Activated CD4-positive, CD25-positive, alpha-beta regulatory T cell treated with anti-CD3 and anti-CD28 coated beads, Interleukin-2, amount 50 U/mL, for 24 hours (primary cell): ENCODE measurements at places on chromosomes 1 and 21.
A peak's percentile ranks its signal among the peaks of the same experiment; 100 is the strongest.

- ATAC-seq = no peak
Measured at GRCh38 chr1:230354005-230354404, 72.1 kb downstream of the PGBD5 start.

DNA sequence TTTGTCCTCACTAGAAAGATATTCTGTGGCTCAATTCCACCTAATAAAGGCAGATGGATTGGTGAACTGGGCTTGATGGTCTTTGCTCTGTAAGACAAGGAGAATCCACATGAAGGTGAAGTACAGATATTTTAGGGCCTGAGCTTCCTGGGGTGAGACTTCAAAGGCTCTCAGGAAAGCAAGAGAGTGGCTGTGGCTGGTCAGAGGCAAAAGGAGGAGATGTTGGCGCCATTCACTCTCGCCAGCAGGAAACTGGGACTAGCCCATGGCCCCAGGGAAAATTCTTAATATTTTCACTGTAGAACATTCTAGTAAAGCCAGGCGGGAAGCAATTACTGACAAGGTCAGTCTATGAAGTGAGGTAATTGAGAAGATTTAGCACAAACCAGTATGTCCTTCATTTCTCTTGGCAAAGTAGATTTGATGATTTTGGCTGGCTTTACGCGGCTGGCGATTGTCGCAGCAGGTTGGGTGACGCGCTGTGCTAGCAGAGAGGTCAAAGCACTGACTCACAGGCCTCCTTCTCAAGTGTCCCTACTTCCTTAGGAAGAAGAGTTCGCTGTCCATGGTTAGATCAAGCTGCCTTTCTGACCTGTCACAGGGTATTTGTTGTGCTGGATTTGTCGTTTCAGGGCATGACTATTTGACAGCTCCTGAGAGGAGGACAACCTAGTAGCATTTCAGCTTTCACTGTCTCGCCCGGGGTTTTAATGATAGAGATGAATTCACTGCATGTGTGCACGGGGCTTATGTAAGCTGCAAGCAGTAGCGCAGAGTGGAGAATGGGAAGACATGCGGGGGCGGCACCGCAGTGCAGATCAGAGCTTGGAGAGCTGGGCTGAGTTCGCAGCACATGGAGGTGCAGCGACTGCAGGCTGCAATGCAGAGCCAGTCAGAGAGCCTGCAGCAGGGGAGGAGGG lies 32.7 kb downstream of the XCL1 start:
- no peak for ATAC-seq

DNA sequence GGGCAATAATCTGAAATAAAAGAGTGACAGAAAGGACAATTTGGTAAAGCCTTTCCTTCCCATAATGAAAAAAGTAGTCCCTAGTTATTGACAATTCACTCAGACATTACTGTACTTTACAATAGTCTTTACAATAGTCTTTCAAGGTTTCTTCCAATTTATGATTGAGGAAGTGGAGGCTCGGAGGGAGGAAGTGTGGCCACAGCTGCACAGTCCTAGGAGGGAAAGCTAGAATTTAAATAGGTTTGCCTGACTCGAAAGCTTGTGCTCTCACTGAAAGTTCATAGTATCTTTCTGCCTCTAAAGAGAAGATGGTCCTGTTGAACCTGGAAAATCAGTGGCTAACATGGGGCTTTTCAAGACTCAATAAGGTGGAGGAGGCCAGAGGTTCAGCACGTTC lies 203.2 kb downstream of the SDCCAG8 start:
- ATAC-seq = no peak

- no peak for ATAC-seq
Measured at GRCh38 chr1:244583358-244583982, 69.5 kb upstream of the DESI2 start.

- ATAC-seq = no peak
Measured at GRCh38 chr1:60620087-60620486, 462.3 kb upstream of the NFIA start.

DNA sequence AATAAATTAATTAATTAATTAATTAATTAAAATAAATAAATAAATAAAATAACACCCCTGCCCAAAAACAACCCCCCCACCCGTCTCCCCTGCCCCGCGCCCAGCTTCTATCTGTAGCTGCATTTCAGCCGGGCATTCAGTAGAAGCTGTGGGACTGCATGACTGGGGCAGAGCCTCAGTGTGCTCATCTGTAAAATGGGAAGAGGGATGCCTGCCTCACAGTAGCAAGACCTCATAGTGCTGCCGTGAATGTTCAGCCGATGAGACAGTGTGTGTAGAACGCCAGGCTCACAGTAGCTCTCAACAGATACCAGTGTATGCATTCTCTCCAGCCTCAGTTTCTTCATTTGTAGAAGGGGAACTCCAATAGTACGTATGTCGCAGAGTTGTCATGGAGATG lies 8.7 kb downstream of the PADI4 start:
- ATAC-seq = no peak

- ATAC-seq = no peak
Measured at GRCh38 chr1:59707178-59707791, 107.5 kb upstream of the HOOK1 start.

- ATAC-seq = no peak
Measured at GRCh38 chr1:178060789-178061556, 32.9 kb upstream of the RASAL2 start.

GRCh38 chr1:155323729-155324036 lies 3.0 kb downstream of the RUSC1 start:
- ATAC-seq = peak; percentile 67

GRCh38 chr1:107572674-107573211 lies 392.2 kb downstream of the VAV3 start:
- no peak for ATAC-seq

DNA sequence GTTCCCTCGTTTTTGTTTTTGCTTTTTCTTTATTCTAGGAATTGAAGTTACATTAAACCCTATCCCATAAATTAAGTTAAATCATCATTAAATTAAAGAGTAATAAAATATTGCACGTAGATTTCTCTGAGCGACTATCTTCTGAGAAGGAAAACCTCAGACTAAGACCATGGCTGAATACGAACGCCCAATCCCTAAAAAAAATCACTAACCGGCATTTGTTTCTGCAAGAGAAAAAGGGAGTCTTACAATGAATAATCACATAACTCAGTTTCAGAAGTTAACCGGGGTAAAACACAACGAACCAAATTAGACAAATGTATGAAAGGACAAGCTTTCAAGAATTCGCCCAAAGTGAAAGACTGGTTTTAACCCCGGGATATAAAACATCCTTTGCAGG lies 1.3 kb downstream of the PIK3R3 start:
- ATAC-seq = no peak

DNA sequence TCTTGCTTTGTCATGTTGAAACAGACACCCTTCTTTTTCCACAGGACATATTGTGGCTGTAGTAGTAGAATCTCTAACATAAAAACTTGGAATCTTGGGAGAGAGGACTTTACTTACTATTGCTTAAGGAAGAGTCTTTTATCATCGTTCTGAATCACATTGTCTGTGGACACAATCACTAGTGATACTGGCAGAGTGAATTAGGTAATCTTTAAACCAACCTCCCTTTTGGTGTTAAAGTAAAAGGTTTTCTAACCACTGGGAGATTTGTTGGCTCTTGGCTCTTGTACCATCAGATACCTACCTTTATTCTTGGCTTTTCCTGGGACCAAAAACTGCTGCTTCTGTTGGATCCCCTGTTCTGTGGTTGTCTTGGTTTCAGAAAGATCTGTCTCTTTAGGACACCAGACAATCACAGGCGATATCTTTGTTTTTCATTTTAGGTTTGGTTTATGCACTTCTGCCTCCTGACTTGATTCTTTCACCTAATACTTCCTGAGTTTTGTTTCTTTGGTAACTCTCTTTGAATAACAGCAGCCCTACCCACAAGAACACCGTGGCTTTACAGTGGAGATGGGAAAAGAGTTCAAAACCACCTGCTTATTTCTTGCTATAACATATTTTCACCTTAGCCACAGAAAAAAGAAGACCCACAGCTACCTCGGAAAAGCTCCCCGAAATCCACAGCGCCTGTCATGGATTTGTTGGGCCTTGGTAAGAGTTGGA lies 36.6 kb upstream of the ZFP69B start:
- ATAC-seq = no peak

DNA sequence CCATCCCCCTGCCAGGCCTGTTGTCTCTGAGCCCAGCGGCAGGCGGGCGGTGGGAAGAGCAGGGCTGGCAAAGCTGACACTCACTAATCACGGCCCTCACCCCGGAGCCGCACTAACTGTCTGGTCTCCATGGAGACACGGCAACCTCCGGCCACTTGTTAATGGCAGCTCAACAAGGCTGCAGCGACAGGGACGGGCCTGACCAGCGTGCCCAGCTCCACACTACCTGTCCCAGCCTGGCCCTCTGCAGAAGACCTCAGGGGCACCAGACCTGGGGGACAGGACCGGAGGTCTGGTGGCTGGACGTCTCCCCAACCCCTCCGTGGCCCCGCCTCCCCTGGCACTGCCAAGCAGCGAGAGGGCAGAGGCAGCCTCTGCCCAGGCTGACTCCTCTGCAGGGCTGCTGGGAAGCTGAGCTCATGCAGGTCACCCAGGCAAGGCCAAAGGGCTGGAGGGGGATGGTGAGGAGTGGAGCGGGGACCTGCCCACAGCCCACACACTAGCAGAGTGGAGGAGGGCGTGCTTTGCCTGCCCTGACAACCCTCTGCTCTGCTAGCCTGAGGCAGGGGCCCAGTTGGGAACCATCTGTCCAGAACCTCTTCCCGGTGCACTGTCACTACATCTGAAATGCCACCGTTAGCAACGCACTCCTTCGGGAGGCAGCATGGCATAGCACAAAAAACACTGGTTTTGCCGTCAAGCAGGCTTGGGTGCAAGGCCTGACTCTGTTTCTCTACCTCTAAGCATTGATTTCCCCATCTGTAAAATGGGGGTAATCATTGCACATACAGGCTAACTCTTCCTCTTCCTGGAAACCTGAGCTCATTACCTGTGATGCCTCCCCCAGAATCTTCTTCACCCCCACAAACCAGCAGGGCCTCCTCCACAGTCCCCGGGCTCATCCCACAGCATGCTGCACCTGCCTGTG lies 29.6 kb upstream of the WASF2 start:
- no peak for ATAC-seq

- ATAC-seq = no peak
Measured at GRCh38 chr1:47002211-47002610, 21.3 kb upstream of the CYP4X1 start.

DNA sequence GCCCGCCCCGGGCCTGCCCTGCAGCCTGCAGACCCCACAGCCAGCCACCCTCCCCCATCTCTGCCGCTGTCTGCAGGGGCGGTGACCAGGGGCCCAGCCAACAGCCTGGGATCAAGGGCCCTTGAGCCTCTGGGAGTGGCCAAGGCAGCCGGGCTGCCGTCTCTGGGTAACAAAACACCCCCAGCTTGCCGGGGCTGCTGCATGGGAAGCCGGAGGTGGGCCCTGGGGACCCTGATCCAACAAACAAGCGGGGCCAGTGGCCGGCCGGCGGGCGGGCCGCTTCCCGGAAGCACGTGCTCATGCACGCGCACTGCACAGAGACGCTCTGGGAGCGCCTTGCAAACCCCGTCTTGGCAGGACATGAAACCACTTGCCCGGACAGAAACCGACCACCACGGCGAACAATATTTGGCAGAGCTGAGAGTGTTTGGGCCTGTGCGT lies 13.2 kb downstream of the MEGF6 start:
- peak; percentile 9 for ATAC-seq

DNA sequence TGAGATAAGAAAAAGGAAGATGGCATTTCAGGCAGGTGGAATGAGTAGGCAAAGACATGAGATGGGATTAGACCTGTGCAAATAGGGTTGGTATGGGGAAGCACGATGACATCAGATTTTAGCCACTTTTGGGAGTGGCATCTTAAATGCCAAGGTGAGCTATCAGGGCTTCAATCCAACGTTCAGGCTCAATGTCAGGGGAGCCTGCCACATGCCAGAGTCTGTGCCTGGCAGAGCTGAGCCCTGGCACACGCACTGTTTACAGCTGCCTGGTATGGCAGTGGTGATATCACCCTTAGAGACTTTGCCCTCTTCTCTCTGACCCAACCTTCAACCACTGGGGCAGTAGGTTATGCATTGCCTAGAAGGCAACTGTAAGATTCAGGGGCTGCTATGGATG lies 1.1 kb upstream of the GUCA2B start:
- ATAC-seq = no peak

GRCh38 chr1:243422362-243422761 lies 166.5 kb downstream of the SDCCAG8 start:
- ATAC-seq = no peak

DNA sequence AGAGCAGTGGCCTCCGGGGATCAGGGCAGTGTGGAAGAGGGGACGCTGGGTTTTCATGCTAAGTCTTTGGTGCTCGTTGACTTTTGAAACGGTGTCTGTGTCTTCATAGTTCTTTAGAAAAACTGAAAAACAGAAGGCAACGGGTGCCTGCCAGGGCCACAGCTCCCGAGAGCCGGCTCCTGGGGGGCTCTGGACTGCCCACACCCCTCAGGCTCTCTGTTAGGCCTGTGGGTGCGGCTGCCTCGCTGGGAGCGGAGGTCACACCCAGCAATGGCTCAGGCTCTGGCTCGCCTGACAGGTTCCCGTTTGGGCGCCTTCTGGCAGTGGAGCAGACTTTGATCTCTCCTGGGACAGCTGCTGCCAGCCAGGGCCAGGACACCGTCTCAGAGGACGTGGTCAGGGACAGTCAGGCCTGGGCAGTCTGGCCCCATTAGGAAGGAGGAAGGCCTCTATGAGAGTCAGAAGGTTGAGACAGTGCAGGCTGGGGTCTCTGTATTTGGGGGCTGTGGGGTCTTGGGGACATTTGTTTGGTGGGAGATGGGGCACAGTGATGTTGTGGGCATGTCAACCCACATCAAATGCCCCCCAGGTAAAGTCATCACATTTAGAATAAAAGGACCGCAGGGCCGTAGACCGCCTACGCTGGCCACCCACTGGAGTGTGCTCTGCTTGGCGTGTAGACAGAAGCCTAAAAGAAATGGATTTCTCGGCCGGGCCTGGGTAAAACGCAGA lies 5.6 kb downstream of the ARHGEF16 start:
- no peak for ATAC-seq

- no peak for ATAC-seq
Measured at GRCh38 chr1:37181425-37181824, 147.1 kb upstream of the GRIK3 start.

- ATAC-seq = no peak
Measured at GRCh38 chr1:18899363-18900049, 2.8 kb downstream of the ALDH4A1 start.

- no peak for ATAC-seq
Measured at GRCh38 chr1:111552587-111552986, 49.2 kb upstream of the ADORA3 start.

DNA sequence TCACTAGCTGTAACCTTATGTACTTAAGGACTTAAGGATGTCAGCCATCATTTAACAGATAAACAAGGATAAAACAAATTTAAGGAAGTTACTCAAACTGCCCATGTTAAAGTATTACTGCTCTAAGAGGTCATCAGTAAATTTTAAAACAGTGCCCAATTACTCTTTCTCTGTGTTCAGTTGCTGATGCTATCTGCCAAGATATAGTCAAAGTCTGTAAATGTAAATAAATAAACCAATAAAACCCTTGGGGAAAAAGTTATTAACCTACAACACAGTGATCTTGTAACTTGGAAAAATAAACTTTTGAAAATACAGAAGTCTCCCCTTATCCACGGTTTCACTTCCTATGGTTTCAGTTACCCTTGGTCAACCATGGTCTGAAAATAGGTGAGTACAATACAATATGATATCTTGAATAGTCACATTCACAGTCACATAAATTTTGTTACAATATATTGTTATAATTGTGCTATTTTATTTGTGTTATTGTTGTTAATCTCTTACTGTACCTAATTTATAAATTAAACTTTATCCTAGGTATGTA lies 501.8 kb downstream of the LMO4 start:
- no peak for ATAC-seq
